Ascending aorta (tissue), 2 donors: ENCODE measurements at places on chromosomes 6 and 20.

GRCh38 chr20:49400410-49400809 is 82.1 kb downstream of the KCNB1 start:
- no peak overlapping the region for H3K4me3 ChIP-seq
- peak; percentile 72 for DNase-seq
- H3K27me3 ChIP-seq = no peaks in the 10 kb centered on the region
- H3K4me1 ChIP-seq = no peaks in the 10 kb centered on the region
- no peaks in the 10 kb centered on the region for H3K36me3 ChIP-seq
- H3K27ac ChIP-seq = peak overlapping the region; percentile 79

DNA sequence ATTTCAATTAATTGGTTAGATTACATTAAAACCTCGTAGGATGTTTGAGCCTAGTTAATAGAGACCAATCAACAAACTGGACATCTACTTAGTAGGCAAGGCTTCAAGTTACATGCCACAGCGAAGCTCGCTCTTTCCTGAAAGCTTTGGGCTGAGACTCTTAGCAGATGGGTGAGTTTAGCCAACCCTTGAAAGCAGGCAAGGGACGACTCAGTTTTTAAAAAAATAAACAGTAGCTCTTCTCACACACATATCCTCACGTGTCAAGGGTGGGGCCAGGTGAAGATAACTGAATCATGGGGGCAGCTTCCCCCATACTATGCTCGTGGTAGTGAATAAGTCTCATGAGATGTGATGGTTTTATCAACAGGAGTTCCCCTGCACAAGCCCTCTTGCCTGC is 775 bp downstream of the MTFR2 start:
- H3K27me3 ChIP-seq = no peaks in the 10 kb centered on the region
- H3K36me3 ChIP-seq = peaks cover 4% of the 10 kb centered on the region
- H3K4me1 ChIP-seq = peaks cover 5% of the 10 kb centered on the region
- H3K4me3 ChIP-seq = peak overlapping the region; percentile 88
- DNase-seq = no peak

- no peaks in the 10 kb centered on the region for H3K27me3 ChIP-seq
- DNase-seq = no peak
- H3K4me1 ChIP-seq = no peaks in the 10 kb centered on the region
- H3K36me3 ChIP-seq = peaks cover 11% of the 10 kb centered on the region
- no peak overlapping the region for H3K27ac ChIP-seq
Measured at GRCh38 chr20:44056010-44056698, 130.8 kb downstream of the JPH2 start.

GRCh38 chr6:105692613-105693215 is 289.8 kb upstream of the PREP start:
- H3K4me1 ChIP-seq = no peaks in the 10 kb centered on the region
- H3K4me3 ChIP-seq = no peak overlapping the region
- H3K36me3 ChIP-seq = no peaks in the 10 kb centered on the region

GRCh38 chr20:54517241-54517975 is 42.0 kb downstream of the DOK5 start:
- no peaks in the 10 kb centered on the region for H3K36me3 ChIP-seq
- no peaks in the 10 kb centered on the region for H3K4me1 ChIP-seq
- DNase-seq = no peak
- H3K27ac ChIP-seq = no peak overlapping the region

GRCh38 chr20:37354210-37355195 is 8.6 kb downstream of the SRC start:
- peak overlapping the region; percentile 88 for H3K27ac ChIP-seq
- H3K4me1 ChIP-seq = peaks cover 66% of the 10 kb centered on the region
- H3K4me3 ChIP-seq = no peak overlapping the region
- H3K36me3 ChIP-seq = peaks cover 5% of the 10 kb centered on the region
- peak; percentile 62 for DNase-seq

- peak overlapping the region; percentile 91 for H3K4me3 ChIP-seq
- peak overlapping the region; percentile 98 for H3K27ac ChIP-seq
- no peaks in the 10 kb centered on the region for H3K36me3 ChIP-seq
- H3K27me3 ChIP-seq = no peaks in the 10 kb centered on the region
- peak; percentile 62 for DNase-seq
Measured at GRCh38 chr6:146544616-146545182, 1.1 kb downstream of the RAB32 start.

DNA sequence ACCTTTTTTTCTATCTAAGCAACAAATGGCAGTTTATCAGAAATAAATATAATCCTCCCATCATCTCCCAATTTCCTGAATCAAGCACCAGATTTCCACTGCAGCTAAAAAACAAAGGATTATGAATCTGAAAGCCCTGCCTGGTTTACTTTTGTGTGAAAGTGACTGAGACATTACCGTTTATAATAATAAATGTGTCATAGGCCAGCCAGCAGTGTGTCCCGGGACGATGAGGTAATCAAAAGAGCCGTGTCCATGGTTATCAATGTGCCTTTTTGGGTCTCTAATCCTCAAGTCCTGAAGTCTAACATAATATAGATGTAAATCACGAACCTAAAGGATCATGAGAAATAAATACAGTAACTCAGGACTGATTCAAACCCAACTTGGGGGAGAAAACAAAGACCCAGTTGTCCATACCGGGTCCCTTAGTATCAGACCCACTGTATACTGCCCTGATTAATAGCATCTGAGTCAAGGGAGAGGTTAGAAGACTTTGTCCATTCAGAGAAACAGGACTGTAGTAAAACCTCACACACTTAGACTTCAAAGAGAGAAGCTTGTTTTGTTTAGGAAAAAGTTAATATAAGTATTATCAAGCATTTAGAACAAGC is 149.1 kb downstream of the SASH1 start:
- peak overlapping the region; percentile 78 for H3K27ac ChIP-seq
- H3K4me1 ChIP-seq = peaks cover 40% of the 10 kb centered on the region
- no peak for DNase-seq
- no peaks in the 10 kb centered on the region for H3K27me3 ChIP-seq
- no peak overlapping the region for H3K4me3 ChIP-seq

GRCh38 chr6:126531840-126532239 is 191.9 kb downstream of the CENPW start:
- no peaks in the 10 kb centered on the region for H3K27me3 ChIP-seq
- H3K4me3 ChIP-seq = no peak overlapping the region
- no peak for DNase-seq
- no peaks in the 10 kb centered on the region for H3K4me1 ChIP-seq
- no peaks in the 10 kb centered on the region for H3K36me3 ChIP-seq

DNA sequence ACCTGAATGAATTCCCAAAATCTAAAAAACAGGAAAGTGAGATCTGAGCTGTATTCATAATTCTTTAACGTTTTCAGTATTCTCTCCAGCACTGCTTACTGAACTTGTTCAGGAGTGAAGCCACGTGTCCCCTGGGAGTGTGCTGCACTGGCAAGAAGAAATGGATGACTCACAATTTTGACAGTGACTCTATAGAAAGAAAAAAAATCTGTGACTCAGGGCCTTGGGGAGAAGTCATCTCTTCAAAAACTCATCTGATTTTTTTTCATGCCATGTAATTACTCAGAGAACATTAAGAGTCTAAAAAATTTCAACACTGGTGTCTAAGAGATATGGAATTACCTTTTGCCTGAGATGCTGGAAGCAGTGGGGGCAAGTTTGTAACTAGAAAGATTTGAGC is 39.7 kb downstream of the ANKEF1 start:
- H3K36me3 ChIP-seq = no peaks in the 10 kb centered on the region
- no peaks in the 10 kb centered on the region for H3K27me3 ChIP-seq
- no peak overlapping the region for H3K27ac ChIP-seq

DNA sequence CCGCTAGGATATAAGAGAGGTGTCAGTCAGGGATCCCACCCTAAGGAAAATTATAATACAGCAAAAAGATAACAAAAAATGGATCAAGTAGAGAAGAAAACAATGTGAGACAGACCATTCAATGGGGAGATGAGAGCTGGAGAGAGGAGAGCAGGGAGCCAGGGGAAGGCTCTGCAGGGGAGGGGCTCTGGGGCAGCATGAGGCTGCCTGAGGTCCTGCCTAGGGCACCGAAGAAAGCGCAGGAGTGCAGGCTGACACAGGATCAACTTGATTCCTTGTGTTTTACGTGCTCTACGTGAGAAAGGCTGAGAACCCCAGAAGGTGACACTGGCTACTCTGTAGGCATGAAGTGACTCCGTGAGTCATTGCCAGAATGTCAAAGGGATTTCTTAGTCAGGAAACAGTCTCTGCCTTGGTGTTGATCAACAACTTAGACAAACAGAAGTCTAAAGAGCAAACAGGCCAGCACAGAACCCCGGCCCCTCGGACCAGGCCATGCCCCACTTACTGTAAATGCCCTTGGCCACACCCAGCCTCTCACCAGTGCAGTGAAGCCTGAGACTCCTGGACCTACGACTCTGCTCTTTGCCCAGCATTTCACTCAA is 290.1 kb upstream of the PRDM1 start:
- H3K27ac ChIP-seq = no peak overlapping the region
- no peaks in the 10 kb centered on the region for H3K27me3 ChIP-seq
- no peak overlapping the region for H3K4me3 ChIP-seq
- no peaks in the 10 kb centered on the region for H3K36me3 ChIP-seq
- peaks cover 6% of the 10 kb centered on the region for H3K4me1 ChIP-seq

- H3K27ac ChIP-seq = no peak overlapping the region
- no peaks in the 10 kb centered on the region for H3K4me1 ChIP-seq
- H3K36me3 ChIP-seq = no peaks in the 10 kb centered on the region
- DNase-seq = no peak
- no peak overlapping the region for H3K4me3 ChIP-seq
- H3K27me3 ChIP-seq = no peaks in the 10 kb centered on the region
Measured at GRCh38 chr6:186340-186965, 105.8 kb upstream of the DUSP22 start.

GRCh38 chr6:4372866-4373265 is 237.5 kb upstream of the ECI2 start:
- H3K27me3 ChIP-seq = no peaks in the 10 kb centered on the region
- DNase-seq = no peak
- no peaks in the 10 kb centered on the region for H3K4me1 ChIP-seq
- H3K4me3 ChIP-seq = no peak overlapping the region
- H3K36me3 ChIP-seq = no peaks in the 10 kb centered on the region

DNA sequence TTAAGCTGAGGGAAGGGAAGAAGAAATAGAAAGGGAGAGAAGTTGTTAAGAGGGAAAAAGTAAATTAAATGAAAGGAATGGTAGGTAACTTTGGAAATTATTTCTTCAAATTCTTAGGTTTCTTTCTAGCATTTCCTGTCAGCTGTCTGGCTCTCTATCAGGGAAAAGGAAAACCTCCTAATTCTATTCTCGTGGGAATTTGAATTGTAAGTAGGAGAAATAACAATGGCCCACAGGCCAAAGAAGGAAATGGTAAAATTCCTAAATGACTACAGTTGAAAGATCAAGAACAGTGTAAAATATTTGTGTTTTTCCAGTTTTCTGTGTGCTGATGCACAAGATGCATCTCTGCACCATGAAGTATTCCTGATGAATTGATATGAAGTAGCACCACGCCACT is 173.0 kb downstream of the IBTK start:
- no peaks in the 10 kb centered on the region for H3K27me3 ChIP-seq
- DNase-seq = no peak

GRCh38 chr20:34571753-34572152 is 13.2 kb downstream of the MAP1LC3A start:
- H3K27ac ChIP-seq = no peak overlapping the region
- no peak overlapping the region for H3K4me3 ChIP-seq
- peaks cover 14% of the 10 kb centered on the region for H3K36me3 ChIP-seq
- no peaks in the 10 kb centered on the region for H3K27me3 ChIP-seq
- H3K4me1 ChIP-seq = no peaks in the 10 kb centered on the region
- no peak for DNase-seq

GRCh38 chr20:63696628-63697356 is at the start of gene TNFRSF6B:
Gene TNFRSF6B (plus strand): TSS chr20:63696652. CDS start chr20:63696768, 116 bp downstream.
- H3K36me3 ChIP-seq = peaks cover 38% of the 10 kb centered on the region
- DNase-seq = no peak
- peak within 1 kb of the TSS; percentile 24 for H3K27ac ChIP-seq
- H3K4me1 ChIP-seq = peaks cover 18% of the 10 kb centered on the region
- no peak within 1 kb of the TSS for H3K4me3 ChIP-seq

DNA sequence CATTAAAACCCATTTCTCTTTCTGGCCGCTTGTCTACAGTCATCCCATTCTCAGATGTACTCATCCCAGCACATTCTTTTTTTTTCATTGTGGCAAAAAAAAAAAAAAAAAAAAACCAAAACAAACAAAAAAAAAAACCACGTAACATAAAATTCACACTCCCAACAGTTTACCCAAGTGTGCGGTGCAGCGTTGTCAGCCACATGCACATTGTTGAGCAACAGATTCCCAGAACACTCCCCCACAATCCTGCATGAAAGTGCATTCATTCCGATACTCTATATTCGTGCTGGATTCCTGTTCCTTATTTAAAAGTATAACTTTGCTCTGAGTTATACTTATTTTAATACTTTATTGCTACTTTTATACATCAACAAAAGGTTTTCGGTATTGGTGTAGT is 96.0 kb downstream of the SASH1 start:
- no peak for DNase-seq

DNA sequence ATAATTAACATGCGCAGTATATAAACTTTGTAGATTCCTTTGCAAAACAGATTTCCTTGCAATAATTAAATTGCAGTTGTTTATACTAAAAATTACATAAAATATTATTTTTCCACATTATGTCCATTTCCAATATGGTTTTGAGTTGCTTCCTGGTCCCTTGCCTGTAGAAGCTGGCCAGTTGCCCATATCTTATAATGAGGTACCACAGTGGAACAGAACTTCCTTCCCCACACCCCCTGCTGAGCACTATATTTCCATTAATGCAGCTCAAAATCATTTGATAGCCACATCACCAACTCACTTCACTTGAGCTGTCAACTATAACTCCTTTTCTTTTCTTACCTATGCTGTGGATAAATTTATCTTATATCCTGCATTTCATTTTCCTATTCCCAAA is 194.6 kb downstream of the DST start:
- H3K27me3 ChIP-seq = no peaks in the 10 kb centered on the region
- no peak for DNase-seq
- no peak overlapping the region for H3K4me3 ChIP-seq
- H3K36me3 ChIP-seq = no peaks in the 10 kb centered on the region

DNA sequence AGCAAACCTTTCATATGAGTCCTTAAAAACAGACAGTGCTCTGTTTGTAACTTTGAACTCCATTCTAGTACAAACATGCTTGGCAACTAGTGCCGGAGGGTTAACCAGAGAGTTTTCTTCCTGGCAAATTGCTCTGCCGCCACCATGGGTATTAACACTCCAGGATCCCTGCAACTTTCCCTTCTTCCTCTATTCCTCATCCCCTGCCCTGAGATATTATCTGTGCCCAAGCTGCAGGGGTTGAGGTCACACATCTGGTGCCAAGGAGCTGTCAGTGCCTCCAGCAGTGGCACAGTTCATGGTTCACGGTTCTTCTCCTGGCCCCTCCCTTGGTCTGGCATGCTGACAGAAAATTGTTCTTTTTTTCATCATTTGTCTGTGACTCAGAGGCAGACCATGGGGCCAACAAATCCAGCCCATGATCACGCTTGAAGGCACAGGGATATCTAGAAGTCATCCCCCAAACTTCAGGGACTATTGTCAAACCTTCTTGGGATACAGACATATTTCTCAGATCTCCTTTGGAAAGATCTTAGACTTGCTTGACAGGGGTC is 77.5 kb downstream of the ATXN1 start:
- no peaks in the 10 kb centered on the region for H3K27me3 ChIP-seq
- no peaks in the 10 kb centered on the region for H3K36me3 ChIP-seq
- DNase-seq = peak; percentile 68
- no peaks in the 10 kb centered on the region for H3K4me1 ChIP-seq
- no peak overlapping the region for H3K4me3 ChIP-seq

- H3K27ac ChIP-seq = no peak overlapping the region
- H3K36me3 ChIP-seq = no peaks in the 10 kb centered on the region
- H3K4me3 ChIP-seq = no peak overlapping the region
- no peak for DNase-seq
Measured at GRCh38 chr20:10807013-10807412, 133.2 kb upstream of the JAG1 start.
